Activated naive CD8-positive, alpha-beta T cell treated with anti-CD3 and anti-CD28 coated beads, Interleukin-2, amount 50 U/mL, for 16 hours (primary cell): ENCODE measurements at places on chromosomes 12 and 14.

GRCh38 chr14:66508547-66508845 is 549 bp downstream of the GPHN start:
- no peak for DNase-seq

GRCh38 chr12:1634590-1635191 is 5.7 kb downstream of the WNT5B start:
- peak; percentile 11 for DNase-seq

- no peak for DNase-seq
Measured at GRCh38 chr12:76504606-76505005, 55.0 kb downstream of the OSBPL8 start.

DNA sequence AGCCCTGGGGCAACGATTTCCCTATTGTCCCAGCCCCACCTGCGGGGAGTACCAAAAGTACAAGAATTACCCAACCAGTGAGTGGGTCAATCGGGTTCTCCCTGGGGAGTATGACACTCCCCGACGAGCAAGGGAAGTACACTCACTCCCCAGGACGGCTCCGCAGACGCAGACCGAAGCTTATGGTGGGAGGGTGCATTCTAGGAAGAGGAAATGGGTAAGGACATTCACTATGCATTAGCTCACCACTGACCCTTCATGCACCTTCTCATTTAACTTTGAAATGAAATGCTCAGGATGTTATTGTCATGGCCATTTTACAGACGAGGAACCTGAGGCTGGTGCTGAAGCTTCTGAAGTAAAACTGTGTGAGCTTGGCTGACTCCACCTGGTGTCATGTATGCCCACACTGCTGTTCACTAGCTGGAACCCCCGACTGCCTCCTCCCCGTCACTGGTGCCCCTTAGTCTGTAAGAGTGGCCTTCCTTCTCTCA is 45.8 kb upstream of the TMED10 start:
- no peak for DNase-seq

GRCh38 chr14:63231766-63232165 is 27.5 kb downstream of the RHOJ start:
- DNase-seq: no peak

GRCh38 chr12:51904951-51905470 is 2.3 kb upstream of the ACVRL1 start:
- no peak for DNase-seq

DNA sequence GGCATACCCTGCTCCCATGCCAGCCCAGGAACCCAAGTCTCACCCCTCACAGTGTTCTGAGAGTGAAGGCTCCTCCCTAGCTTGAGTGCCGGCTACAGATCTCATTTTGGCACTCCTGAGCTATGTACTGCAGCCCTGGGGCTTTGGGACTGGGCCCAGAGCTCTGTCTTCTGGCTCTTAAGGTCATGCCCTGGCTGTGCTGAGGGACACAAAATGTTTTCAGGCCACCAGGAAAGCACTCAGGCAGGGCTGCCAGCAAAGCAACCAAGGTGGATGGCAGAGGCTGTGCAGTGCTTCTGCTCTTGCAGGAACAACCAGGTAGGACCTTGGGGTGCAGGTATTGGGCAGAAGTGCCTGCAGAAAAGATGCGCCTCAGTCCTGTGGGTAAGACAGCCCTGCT is 564.0 kb downstream of the SLC6A15 start:
- no peak for DNase-seq

DNA sequence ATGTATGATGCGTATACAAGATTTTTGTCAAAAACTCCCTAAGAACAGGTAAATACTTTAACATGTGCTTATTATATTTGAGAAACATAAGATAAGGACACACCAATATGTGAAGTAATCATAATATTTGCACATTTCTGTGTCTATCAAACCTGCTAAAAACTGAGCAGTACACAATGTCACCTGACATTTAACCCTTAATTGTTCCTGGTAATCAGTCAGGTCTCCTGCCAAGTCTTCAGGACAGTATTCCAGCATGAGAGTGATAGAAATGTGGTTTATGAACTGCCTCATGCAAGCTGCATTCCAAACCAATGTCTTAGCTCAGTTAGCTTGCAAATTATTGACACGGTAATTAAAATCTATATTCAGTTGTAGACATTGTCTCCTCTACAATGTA is 4.2 kb downstream of the SOX5 start:
- no peak for DNase-seq

GRCh38 chr12:68011882-68012207 is 22.6 kb downstream of the IFNG-AS1 start:
- DNase-seq: no peak

- DNase-seq: no peak
Measured at GRCh38 chr12:103820361-103820760, 20.7 kb downstream of the NT5DC3 start.

DNA sequence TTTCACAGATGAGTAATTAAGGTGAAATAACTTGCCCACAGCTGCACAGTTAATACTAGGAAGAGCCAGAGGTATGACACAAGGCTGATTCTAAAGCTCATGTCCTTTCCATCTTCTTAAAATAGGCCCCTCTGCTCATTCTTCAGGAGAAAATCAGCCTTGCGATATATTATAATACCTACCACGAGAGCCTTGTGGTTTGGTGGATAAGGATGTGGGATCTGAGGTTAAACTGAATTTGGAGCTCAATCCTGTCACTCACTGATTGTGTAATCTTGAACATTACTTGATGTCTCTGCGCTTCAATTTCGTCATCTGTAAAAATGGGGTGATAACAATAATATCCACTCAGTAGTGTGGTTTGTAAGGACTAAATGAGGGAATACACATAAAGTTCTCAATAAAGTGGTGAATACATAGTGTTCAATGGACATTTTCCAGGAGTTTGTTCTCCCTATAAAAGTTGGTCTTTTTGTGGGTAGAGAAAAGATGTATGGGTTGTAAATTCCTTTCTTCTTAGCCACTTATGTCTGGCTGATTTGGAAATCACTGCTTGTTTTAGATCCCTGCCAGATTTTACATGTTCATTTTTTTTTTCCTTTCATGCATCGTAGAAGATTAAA is 25.1 kb upstream of the ATP2B1 start:
- DNase-seq: no peak

DNA sequence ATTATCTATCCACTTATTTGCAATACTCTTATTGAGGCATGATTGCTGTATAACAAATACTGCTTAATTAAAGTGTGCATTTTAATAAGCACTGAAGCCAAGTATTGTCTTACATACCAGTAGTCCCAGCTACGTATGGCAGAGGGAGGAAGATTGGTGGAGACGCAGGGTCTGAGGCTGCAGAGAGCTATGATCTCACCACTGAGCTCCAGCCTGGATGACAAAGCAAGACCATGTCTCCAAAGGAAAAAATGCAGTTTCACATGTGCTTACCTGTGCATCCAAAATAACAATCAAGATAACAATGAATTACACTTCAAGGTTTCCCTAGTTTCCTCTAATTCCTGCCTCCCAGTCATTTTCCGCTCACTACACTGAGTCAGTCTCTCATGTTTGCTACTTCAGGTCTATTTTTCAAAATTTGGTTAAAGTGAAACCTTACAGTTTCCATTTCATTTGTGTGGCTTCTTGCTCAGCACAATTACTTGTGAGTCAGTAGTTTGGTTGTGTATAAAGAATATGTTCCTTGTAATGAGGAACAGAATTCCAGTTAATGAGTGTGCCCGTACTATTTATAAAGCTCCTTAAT is 1250.1 kb downstream of the TMEM121 start:
- DNase-seq: no peak

DNA sequence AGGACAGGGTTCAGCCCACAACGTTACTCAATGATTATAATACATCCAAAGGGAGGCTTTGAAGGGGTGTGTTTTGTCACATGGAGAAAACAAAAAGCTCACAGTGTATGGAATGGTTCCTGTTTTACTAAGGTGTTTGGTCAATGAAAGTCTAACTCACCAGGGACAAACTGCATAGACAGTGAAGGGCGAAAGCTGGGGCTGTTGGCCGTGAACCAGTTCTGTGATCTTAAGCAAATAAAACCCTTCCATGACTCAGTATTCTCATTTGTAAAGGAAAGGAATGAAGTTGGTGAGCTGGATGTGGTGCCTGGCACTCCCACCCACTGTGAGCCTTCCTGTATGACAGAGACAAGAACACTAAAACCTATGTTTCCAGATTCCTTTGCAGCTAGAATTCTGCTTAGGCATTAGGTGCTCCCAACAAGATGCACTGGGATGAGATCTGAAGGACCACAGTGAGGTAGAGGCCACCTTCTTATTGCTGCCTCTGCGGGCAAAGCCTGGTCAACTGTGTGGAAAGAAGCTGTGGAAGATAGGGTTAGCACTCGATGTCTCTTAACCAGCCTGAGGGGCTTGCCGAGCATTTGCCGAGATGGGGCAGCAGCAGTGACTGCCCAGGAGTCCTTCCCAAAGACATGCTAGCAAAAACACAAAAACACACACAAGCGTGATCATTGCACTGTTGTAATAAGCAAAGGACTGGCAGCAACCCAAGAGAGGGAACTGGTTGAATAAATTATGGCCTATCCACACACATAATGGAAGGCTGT is 48.5 kb downstream of the VCPKMT start:
- DNase-seq: no peak

DNA sequence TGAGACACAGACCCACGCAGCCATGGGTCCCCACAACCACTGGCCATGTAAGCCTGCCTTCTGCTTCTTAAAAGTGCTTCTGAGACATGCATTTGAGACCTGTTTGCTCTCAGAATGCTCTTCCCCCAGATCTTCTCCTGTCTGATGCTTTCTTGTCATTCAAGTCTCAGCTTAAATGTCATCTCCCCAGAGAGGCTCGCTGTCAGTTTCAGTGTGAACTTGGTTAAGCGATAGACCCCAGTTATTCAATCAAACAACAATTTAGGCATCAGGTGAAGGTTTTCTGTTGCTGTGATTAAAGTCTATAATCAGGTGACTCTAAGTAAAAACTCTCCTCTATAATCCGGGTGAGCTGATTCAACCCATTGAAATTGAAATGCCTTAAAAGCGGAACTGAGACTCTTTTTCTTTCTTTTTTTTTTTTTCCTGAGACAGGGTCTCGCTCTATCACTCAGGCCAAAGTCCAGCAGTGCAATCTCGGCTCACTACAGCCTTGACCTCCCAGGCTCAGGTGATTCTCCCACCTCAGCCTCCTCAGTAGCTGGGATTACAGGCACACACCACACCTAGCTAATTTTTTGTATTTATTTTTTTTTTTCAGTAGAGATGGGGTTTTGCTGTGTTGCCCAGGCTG is 123.4 kb downstream of the KSR2 start:
- DNase-seq: no peak

DNA sequence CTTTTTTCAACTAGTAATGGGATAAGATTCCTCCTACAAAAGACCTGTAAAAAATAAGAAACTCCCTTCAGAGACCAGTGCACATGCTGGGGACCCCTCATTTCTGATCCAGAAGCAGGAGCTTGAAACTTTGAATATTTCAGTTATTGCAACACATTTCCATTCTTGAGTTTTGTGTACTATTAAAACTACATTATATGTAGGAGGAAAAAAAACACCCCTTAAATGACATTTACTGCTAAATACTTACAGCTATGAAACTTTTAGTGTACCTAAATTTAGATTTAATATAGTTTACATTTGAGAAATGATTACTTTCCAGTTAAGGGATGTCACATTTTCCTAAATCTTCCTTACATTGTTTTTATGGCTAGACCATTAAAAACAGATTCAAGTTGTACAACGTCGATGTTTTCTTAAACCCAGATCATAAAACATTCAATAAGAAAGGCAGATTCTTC is 4.1 kb downstream of the LRIG3 start:
- DNase-seq: no peak

DNA sequence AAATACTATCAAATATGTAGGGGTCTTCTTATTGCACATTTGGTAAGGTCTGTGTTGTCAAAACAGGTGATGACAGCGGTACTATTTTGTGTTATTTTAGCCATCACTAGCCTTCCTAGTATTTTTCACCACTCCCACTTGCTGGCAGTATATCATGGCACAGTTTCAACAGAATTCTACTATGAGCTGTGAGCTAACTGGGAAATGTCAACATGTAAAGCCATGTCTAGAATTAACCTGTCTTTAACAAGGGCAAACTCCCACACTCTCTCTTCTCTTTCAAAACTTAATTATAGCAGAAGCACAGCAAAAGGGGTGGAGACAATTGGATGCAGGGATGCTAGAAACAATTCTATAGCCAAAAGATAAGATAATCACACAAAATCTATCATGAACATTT is 253.4 kb downstream of the PAX9 start:
- no peak for DNase-seq

DNA sequence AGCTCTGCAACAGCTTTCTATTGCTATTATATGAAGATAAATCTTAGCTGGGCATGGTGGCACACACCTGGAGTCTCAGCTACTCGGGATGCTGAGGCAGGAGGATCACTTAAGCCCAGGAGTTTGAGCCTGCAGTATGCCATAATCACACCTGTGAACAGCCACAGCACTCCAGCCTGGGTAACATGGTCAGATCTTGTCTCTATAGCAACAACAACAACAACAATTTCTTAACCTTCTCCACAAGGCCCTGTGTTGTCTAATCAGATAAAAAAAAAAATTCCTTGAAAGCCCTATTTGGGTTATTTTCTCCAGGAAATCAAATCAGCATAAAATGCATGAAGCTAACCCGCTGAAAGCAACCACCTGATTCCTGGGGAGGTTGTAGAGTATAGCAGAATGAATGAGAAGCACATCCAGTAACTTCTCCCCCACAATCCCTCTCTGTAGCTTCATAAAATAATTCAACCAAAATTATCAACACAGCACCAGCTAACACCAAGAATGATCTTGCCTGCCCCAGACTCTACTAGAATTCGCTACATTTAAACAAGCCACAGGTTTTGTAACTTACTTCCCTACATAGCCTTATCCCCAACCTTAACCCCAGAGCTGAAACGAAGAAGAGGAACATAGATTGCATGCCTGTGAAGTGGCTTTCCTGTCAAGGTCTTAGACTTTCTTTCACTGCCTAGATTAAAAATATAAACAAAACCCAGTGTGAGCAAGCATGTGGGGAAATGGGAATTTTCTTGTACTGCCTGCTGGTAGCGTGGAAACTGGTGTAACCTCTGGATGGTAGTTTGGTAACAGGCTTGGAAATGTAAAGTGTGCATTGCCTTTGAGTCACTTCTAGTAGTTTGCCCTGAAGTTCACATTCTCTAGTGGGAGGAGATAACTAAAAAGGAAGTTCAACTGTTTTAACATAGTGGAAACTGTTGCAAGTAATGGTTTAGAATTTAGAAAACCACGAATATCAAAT is 6.0 kb upstream of the STK38L start:
- DNase-seq: no peak

DNA sequence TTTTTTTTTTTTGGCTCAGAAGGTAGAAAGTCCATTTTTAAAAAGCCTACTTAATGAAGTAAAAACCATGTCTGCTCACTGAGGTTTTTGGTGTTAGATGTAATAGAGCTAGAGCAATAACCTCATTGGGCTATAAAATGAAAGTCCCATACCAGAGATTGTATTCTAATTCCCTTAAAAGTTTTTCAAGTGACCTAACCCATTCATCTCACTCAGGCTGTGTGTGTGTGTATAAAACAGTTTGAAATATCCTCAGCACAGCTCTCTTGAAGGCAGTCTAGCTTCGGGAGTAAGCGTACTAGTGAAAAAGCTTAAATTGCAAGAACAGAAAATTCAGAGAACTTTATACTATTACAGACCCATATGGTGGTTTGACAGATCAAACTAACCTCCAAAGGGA is 313.8 kb downstream of the CEP128 start:
- DNase-seq: no peak

GRCh38 chr14:104137297-104138097 is 890 bp upstream of the KIF26A start:
- peak; percentile 24 for DNase-seq

- DNase-seq: no peak
Measured at GRCh38 chr12:95083938-95084337, 10.5 kb upstream of the NR2C1 start.
